Left forelimb (tissue), 1 donor: ENCODE measurements at places on chromosomes 7 and 10.

DNA sequence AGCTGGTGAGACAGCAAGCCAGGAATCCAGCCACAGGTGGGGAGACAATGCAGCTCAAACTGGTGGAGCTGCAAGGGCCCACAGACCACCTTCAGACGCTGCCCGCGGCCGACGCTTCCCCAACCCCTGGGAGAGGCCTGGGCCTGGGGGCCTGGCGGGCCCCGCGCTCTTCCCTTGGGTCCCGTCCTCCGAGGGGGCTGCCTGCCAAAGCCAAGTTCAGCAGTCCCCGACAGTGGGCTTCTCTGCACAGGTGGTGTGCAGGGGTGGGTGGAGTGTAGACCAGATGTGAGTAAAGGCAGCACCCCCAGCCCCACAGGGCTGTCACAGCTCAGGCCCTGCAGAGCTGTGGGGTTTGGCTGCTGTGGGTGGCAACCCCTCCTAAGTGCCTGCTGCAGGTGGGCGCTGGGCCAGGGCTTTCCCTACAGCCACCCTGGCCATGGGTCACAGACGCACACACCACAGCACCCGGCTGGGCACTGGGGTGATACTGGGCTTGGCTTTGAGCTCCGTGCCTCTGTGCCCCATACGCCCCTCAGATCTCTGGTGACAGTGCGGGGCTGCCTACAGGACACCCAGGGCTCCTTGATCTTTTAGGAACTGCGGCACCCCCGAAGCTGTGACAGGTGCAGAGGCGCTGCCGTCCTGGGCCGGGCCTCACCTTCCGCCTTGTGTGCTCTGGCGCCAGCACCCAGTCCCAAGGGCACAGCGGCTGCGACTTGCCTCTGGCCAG is 20.5 kb downstream of the BNIP3 start:
- no peak for DNase-seq

DNA sequence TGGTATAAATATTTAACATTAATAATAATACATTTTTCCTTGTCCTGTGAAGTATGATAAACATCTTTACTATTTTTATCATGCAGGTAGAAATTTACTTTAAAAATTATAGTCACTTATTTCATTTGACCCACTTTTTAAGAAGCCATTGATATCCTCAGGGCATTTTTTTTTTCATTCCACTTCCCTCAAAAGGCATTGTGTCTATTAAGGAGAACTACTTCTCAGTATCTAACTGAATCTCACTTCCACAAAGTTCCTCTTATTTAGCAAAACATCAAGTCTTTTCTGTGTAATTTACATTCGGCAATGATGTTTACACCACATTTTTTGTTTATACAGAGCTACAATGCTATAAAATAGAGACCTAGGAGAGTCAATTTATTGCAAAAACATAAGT is 388.2 kb upstream of the AKR1E2 start:
- no peak for DNase-seq

DNA sequence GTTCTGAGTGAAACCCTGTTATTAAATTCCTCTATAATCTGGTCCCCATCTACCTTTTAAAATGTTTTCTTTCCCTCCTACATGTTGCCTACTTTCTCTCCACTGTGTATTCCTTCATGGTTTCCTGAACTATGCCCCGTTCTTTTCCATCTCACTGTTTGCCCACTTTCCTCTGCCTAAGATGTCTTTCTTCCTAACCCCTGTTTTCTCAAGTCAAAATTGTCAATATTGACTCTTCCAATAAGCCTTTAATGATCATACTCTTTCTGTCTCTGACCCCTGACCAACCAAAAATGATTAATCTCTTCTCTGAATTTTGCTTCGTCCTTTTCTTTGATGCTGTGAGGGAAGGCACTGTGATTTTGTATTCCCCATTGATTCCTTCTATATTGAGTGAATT is 30.6 kb upstream of the OIT3 start:
- DNase-seq = no peak

GRCh38 chr7:105682341-105683060 is 101.2 kb upstream of the EFCAB10 start:
- DNase-seq = no peak

- DNase-seq = no peak
Observed at GRCh38 chr7:78862411-78862900, 591.0 kb downstream of the MAGI2 start.

- DNase-seq = no peak
Observed at GRCh38 chr10:8130973-8131911, 76.8 kb downstream of the GATA3 start.
